ENCODE measurements at places on chromosomes 7 and 10.
A peak's percentile ranks its signal among the peaks of the same experiment; 100 is the strongest.

GRCh38 chr7:25944777-25945515, 207.1 kb upstream of the NFE2L3 start:
- H3K27me3 ChIP-seq = no peaks in the 10 kb centered on the region
- no peaks in the 10 kb centered on the region for H3K36me3 ChIP-seq
- no peak overlapping the region for H3K4me3 ChIP-seq
- H3K4me1 ChIP-seq = no peaks in the 10 kb centered on the region
- no peak overlapping the region for H3K27ac ChIP-seq

GRCh38 chr10:80530251-80530650, 7.5 kb upstream of the SH2D4B start:
- H3K4me3 ChIP-seq = no peak overlapping the region
- peaks cover 4% of the 10 kb centered on the region for H3K4me1 ChIP-seq
- no peaks in the 10 kb centered on the region for H3K36me3 ChIP-seq
- DNase-seq = peak; percentile 27

DNA sequence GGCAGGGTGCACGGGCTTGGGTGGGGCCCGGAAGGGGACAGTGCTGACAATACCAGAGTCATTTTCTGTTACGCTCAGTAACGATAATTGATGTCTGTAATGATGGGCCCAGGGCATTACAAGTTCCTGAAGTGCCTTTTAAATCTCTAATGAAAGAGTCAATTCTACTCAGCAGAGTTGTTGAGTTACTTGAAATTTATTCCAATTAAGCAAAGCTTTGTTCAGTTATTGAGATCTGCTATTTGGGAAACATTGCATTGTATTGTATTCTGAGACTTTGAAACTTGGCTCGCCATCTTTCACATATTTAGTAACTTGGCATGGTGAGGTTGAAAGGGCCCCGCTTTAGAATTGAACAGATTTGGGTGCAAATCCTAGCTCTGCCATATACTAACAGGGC, 34.7 kb downstream of the MINDY4 start:
- H3K4me3 ChIP-seq = no peak overlapping the region
- no peak for DNase-seq
- no peaks in the 10 kb centered on the region for H3K36me3 ChIP-seq
- H3K27ac ChIP-seq = no peak overlapping the region
- H3K27me3 ChIP-seq = no peaks in the 10 kb centered on the region

- H3K27me3 ChIP-seq = no peaks in the 10 kb centered on the region
- H3K27ac ChIP-seq = peak overlapping the region; percentile 86
- H3K4me3 ChIP-seq = peak overlapping the region; percentile 80
- peaks cover 25% of the 10 kb centered on the region for H3K4me1 ChIP-seq
Observed at GRCh38 chr7:7181519-7182155, 707 bp upstream of the C1GALT1 start.

GRCh38 chr10:13716081-13717071, 129.6 kb downstream of the PRPF18 start:
- no peak overlapping the region for H3K4me3 ChIP-seq
- no peak for DNase-seq
- H3K4me1 ChIP-seq = peaks cover 12% of the 10 kb centered on the region
- no peaks in the 10 kb centered on the region for H3K27me3 ChIP-seq
- no peak overlapping the region for H3K27ac ChIP-seq
- no peaks in the 10 kb centered on the region for H3K36me3 ChIP-seq

- H3K36me3 ChIP-seq = no peaks in the 10 kb centered on the region
- H3K4me3 ChIP-seq = no peak overlapping the region
- DNase-seq = no peak
- no peak overlapping the region for H3K27ac ChIP-seq
- H3K27me3 ChIP-seq = no peaks in the 10 kb centered on the region
- no peaks in the 10 kb centered on the region for H3K4me1 ChIP-seq
Observed at GRCh38 chr10:79285315-79286197, 61.7 kb upstream of the PPIF start.
